ENCODE measurements at places on chromosomes 16 and 17. TPM values are rescaled to one million over a fixed set of nuclear protein-coding genes. Genes with fewer than 3 reads are reported as not detected.

Gene HLF
- total RNA-seq = 1.7 TPM

Gene CASKIN2
- total RNA-seq = 0.10 TPM

Gene SOX8
- total RNA-seq = 1.0 TPM

Gene CD79B
- total RNA-seq = 26.0 TPM

Gene PDILT
- not detected for total RNA-seq

Gene CCDC154
- 0.21 TPM for total RNA-seq

Gene CHAD
- not detected for total RNA-seq

Gene MNT
- 18.1 TPM for total RNA-seq

Gene GRAP
- 13.5 TPM for total RNA-seq

Data from mononuclear cell (primary cell).